ENCODE measurements at places on chromosomes 4 and X. TPM values are rescaled to one million over a fixed set of nuclear protein-coding genes. Genes with fewer than 3 reads are reported as not detected.

Gene SSX3
- not detected for total RNA-seq

GRCh38 chr4:112523008-112523721, 7.2 kb upstream of the NEUROG2 start:
- no peak for DNase-seq

DNA sequence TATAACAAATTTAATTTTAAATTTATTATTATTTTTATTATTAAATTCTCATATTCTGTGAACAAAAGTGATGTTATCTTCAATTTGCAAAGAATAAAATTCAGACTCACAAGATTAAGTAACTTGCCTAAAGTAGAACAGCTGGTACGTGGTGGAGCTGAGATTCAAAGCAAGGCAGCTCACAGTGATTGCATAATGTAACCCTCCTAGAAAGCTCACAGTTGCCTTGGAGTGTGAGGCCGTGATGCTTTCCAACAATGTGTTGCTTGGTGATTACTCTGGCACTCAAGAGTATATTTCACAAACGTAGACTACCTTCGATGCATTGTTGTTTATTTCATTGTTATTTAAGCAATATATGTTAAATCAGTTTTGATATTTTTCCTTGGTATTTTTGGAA, 1039.2 kb upstream of the PABPC4L start:
- DNase-seq = no peak

Gene GUCY1A1
- total RNA-seq = 63.1 TPM

Gene TEX11
- total RNA-seq = not detected

Gene DDX3X
- total RNA-seq = 227 TPM

Gene UGT2B15
- not detected for total RNA-seq

GRCh38 chr4:57405359-57405758, 295.2 kb upstream of the IGFBP7 start:
- DNase-seq = no peak

Gene TNMD
- not detected for total RNA-seq

GRCh38 chr4:141177171-141177570, 43.5 kb upstream of the ZNF330 start:
- no peak for DNase-seq
